Caco-2 (cell line): ENCODE measurements at places on chromosomes 5 and 9.

- no peak for DNase-seq
These were observed 55.3 kb downstream of the DAP start for GRCh38 chr5:10705747-10706146.

- DNase-seq, result no peak
These were observed 30.1 kb upstream of the RAI14 start for GRCh38 chr5:34626036-34626435.

DNA sequence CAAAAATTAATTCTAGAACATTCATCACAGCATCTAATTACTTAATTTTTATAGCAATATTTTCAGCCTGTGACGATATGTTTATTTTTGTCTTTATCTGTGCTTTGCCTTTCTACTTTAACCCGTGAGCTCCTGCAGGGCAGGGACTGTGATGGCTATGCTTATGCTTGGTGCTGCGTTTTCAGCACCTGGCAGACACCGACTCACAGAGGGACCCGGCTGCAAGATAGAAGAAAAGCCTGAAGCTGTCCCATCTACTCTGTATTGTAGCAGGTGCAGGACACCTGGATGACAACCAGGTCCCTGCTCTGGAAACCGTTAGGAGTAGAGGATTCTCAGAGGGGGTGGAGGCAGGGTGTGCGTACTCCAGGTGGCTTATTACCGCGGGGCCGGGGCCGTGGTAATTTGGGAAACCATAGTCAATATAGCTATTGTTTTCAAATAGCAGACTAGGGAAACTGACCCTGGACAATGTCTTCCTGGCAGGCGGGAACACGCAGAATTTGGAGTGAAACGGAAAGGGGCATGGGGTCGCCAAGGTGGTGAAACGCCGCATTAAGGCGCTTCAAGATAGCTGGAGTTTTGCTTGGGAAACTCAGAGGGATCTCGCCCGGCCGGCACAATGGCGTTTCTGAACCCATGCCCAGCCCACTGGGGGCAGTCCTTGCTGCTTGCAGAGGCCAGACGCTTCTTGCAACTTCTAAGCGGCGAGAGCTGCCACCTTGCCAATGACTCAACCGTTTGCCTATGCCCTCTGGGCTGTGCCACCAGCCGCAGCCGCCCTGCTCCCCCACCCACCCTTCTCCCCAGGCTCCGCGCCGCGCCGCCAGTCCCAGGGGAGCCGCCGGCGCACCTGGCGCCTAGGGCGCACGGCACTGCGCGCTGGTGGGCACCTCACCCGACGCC is 140.1 kb upstream of the PALM2AKAP2 start:
- no peak for DNase-seq

GRCh38 chr5:142913728-142914338 is 143.7 kb downstream of the ARHGAP26 start:
- DNase-seq, result no peak

- DNase-seq, result peak; percentile 76
These were observed 739 bp downstream of the CARD9 start for GRCh38 chr9:136372561-136373299.

DNA sequence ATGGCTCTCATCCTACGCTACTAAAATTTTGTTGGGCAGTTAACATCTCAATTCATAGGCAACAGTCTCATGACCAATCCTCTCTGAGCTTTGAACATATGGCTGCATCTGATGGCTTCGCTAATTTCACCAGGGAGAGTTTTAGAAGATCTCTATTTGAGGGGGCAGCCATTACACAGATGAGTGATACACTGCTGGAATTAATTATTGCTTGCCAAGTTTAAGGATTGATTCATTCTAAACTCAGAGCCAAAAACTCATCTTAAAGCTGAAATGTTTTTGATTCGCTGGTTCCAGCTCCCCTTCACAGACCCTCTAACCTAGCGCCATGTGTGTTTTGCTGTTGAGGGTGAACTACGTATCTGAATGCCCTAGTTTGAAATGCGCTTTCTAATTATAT is 519.9 kb upstream of the WWC1 start:
- DNase-seq, result no peak

DNA sequence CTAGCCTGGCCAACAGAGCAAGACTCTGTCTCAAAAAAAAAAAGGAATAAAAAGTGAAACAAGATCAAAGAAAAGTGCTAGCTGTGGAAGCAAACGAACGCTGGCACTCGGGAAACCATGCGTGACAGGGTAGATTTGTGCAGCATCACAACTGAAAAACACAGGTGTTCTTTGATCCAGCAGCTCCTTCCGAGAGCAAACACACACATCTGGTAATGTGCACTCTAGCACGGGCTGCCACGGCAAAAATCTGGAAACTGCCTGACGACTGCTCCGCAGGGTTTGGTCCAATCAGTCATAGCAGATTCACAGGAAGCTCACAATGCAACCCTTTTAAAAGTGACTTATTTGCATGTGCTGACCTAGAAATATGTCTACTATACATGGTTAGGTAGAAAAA is 80.0 kb downstream of the SYK start:
- no peak for DNase-seq

GRCh38 chr9:9574080-9574479 is 1038.7 kb downstream of the PTPRD start:
- no peak for DNase-seq

DNA sequence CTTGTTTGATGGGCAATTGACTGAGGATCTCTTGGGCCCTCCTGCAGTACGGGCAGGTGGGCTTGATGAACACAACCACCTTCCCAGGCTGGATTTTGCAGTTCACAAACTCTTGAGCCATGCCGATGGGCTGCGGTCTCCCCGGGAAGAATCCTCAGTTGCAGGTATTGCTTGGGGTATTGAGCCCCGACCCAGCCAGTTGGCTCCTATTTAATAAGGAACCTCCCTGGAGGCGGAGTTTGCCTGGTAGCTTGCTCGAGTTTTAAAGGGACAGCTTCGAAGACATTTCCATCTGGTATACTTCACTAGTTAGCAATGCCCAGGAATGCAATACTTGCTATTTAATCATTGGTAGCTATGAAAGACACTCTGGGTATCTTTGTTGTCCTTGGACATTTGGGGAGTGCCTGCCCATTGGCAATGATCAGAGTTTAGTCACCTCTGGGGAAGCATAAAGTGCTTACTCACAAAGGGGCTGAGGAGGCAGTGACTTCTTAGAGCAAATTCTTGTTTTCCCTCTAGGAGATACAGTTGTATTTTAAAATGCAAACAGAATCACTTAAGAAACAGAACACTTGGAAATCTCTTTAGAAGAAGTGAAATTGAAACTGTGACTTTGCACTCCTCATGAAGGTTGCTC is at the start of gene GLRX:
Gene GLRX, minus strand, starts transcription at position 185 of the 640 bp plus-strand sequence. Its CDS starts 64 bp downstream, at position 121.
- DNase-seq, result peak; percentile 69

- no peak for DNase-seq
These were observed 44.2 kb downstream of the NACC2 start for GRCh38 chr9:136050701-136051452.
